ENCODE measurements at places on chromosomes 7 and 10.
A peak's percentile ranks its signal among the peaks of the same experiment; 100 is the strongest.

GRCh38 chr7:26388256-26388655, 96.6 kb downstream of the SNX10 start:
- no peak for DNase-seq

DNA sequence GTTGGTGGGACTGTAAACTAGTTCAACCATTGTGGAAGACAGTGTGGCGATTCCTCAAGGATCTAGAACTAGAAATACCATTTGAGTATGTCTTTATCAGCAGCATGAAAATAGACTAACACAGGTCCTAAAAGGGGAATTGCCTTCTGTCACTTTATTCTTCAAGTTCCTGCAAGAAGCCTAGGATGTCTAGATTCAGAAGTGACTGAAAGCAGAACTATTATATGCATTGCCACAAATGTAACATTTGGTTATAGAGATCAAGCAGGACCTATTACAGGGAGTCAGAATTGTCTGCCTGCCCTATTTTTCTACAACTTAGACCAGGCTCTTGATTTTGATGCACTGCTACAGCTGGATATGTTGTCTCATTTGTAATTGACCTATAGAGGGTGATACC, 364.7 kb downstream of the SORCS1 start:
- no peak for DNase-seq

- DNase-seq: peak; percentile 40
Measured at GRCh38 chr7:100493476-100494264, 9.9 kb downstream of the NYAP1 start.

GRCh38 chr7:70607759-70608158, 524.2 kb upstream of the GALNT17 start:
- DNase-seq: no peak

- DNase-seq: no peak
Measured at GRCh38 chr10:71075086-71075758, 137.1 kb upstream of the UNC5B start.

DNA sequence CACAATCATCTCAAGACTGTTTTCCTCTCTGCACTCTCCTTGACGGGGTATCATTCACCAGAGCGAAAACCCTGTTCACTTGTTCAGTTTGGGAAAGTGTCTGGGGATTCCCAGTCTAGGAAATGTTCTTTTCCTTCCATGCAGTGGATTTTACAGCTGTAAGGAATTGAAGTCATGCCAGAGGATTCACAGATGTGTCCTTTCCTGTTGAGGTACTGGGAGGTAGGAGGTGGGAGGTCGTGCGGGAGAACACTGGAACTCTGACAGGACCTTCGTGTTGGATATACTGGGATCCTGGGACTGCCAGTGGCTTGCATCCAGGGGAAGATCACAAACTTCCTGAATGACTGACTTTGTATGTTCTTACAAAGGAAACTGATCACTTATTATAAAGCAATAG, 185.5 kb downstream of the BMPER start:
- no peak for DNase-seq

DNA sequence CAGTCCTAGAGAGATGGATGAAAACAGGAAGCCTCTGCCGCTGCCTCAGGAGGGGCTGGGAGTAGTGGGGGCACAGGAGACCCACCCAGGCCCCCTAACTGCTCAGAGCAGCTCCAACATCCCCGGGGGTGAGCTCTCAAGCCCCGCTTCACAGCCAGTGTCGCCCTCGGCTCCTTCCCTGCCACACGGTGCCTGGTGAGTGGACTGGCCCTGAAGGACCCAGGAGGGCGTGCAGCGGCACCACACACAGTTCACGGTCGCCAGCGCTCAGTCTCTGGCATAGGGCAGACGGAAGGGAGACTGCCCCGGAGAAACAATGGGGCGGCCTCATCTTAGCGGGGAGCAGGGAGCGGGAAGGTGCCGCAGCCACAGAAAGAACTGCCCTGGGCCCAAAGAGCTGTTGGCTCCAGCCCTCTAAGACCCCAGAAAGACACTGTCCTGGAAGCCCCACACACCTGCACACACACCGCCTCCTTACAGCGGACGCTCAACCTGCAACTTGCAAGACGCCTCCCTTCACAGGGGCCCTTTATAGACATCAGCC, 1.2 kb downstream of the CLDN15 start:
- DNase-seq: no peak

DNA sequence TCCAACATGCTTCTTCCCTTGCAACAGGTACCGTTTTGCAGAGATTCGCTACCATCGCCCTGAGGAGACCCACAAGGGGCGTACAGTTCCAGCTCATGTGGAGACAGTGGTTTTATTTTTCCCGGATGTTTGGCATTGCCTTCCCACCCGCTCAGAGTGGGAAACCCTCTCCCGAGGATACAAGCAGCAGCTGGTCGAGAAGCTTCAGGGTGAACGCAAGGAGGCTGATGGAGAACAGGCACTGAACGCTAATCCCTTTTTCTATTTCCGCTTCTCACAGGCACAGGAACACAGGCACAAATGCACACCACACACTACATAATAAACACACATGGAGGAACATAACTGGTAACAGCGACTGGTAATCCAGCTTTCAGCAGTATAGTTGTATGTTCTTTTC, 35.2 kb downstream of the CCAR1 start:
- no peak for DNase-seq

Data from activated CD4-positive, CD25-positive, alpha-beta regulatory T cell (primary cell).